Stimulated activated CD8-positive, alpha-beta memory T cell treated with anti-CD3 and anti-CD28 coated beads, Interleukin-7, amount 100 ng/mL, for 1 hour (primary cell): ENCODE measurements at places on chromosomes 12 and 14.

GRCh38 chr12:130519-130918, 64.0 kb downstream of the IQSEC3 start:
- no peak for DNase-seq

DNA sequence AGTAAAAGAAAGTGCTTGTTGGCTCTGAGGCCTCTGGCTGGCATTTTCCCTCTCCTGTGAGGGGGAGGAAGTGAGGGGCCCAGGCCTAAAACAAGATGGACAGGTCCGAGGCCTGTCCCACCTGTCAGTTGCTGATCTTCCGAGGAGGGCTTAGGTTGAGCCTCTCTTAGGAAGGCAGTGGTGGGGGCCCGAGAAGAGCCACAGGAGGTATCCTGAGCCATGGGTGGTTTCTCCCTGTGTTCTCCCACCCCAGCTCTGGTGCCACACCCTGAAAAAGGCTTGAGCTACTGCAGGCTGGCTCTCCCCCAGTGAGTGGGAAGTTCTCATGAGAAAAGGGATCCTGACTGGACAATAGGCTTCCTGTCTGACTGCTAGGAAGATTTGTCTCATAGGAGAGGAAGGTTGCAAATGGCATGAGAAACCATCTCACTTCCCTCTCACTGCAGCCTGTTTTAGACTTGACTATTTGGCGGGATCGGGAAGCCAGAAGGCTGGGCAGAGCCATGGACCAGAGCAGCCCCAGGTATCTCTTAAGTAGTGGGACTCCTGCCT, 72.1 kb upstream of the SRSF5 start:
- no peak for DNase-seq

- no peak for DNase-seq
These were observed 21.9 kb upstream of the MAP1LC3B2 start for GRCh38 chr12:116537101-116537904.

GRCh38 chr12:27101290-27101689, 18.9 kb upstream of the C12orf71 start:
- no peak for DNase-seq

GRCh38 chr12:85626001-85626783, 210.0 kb downstream of the RASSF9 start:
- DNase-seq: no peak

DNA sequence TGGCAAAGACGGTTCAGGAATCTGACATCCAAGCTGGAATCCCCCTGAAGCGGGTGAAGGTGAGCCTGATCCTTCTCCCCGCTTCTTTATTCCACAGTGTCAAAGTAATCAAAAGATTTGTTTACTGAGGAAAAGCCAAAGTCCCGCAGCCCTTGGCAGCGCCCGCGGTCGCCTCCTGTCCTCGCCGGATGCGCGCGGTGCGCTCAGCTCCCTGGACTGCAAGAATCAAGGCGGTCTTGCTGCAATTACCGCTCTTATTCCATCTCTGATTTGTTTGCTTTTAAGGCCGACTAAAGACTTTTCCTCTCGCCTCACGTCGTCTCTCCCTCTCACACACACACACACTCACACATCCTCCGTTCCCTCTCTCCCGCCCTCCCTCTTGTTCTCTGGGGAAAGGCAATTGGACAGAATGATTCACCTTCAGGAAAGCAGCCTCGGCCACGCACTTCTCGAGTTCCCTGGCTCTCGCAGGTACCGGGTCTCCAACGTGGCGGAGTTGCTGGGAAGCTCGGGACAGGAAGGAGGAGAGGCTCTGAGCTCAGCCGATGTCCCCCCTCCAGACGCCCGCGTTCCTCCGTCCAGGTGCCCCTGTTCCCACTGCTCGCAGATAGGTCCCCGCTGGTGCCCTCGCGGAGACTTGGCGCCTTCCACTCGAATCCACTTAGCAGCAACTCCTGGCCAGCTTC, 68.6 kb upstream of the USP15 start:
- DNase-seq: no peak

GRCh38 chr12:40145896-40146295, 40.0 kb upstream of the SLC2A13 start:
- no peak for DNase-seq

- DNase-seq: no peak
These were observed 43.2 kb downstream of the CCDC88C start for GRCh38 chr14:91374287-91374878.

DNA sequence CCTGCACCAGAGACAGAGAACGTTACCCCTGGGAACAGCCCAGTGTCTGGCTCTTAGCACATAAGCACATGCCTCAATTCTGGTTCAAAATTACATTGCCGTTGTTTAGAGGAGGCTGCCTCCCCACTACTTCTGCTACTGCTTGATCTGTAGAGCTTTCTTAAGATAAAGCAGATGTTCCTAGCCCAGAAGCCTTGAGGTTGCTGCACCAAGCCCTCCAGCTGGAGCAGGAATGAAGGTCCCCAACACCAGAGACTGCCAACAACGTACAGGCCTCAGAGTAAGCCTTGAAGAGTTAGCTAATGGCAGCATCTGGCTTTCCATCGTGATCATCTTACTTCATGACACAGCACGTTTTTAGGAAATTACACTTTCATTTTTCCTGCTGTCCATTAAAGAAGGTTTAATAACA, 34.7 kb upstream of the AMIGO2 start:
- no peak for DNase-seq

GRCh38 chr12:559208-559905, 99.6 kb downstream of the B4GALNT3 start:
- DNase-seq: no peak

DNA sequence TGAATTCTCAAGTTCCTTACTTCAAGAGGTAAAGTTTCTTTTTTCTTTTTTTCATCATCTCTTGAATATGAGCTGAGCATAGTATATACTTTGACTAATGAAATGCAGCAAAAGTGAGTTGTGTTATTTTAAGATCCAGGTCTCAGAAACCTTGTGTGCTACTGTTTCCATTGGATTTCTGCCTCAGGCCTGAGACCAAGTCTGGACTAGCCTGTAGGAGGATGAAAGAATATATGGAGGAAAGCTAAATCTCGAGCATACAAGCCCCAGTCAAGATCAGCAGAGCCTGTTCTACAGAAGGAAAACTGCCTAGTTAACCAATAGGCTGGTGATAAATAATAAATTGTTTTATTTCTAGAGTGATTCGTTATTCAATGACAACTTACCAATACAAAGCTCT, 652.5 kb downstream of the C12orf50 start:
- no peak for DNase-seq

- DNase-seq: no peak
These were observed 103.1 kb upstream of the PPM1H start for GRCh38 chr12:63037746-63038712.

DNA sequence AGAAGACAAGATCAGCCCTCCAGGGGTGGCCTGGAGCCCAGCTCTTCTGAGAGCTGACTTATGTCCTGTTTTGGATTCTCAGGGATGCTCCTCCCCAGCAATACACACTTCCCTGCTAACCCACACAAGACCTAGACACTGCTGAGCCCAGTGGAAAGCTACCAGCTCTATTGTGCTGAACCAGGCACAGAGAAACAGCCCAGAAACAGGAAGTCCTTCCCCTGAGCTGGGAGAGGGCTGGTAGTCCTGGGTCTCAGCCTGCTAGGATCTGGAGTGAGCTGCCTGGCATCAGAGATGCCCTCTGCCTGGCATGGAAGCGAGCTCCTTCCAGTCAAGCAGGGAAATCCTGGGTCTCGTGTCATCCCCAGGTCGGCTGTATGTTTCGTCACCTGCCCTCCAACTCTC, 1.2 kb upstream of the LAG3 start:
- DNase-seq: no peak

DNA sequence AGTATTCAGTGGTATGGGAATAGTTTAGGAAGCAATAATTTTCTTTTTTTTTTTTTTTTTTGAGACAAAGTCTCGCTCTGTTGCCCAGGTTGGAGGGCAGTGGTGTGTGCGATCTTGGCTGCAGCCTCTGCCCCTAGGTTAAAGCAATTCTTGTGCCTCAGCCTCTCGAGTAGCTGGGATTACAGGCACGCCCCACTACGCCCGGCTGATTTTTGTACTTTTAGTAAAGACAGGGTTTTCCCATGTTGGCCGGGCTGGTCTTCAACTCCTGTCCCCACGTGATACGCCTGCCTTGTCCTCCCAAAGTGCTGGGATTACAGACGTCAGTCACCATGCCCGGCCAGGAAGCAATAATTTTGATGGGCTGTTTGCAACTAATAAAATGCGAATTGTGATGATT, 62.1 kb downstream of the ATG14 start:
- DNase-seq: no peak

- no peak for DNase-seq
These were observed 125.0 kb downstream of the PTPN11 start for GRCh38 chr12:112543751-112544150.

GRCh38 chr12:113065126-113066007, 8.8 kb downstream of the DTX1 start:
- DNase-seq: no peak

GRCh38 chr12:124477107-124477915, 90.1 kb downstream of the NCOR2 start:
- no peak for DNase-seq

DNA sequence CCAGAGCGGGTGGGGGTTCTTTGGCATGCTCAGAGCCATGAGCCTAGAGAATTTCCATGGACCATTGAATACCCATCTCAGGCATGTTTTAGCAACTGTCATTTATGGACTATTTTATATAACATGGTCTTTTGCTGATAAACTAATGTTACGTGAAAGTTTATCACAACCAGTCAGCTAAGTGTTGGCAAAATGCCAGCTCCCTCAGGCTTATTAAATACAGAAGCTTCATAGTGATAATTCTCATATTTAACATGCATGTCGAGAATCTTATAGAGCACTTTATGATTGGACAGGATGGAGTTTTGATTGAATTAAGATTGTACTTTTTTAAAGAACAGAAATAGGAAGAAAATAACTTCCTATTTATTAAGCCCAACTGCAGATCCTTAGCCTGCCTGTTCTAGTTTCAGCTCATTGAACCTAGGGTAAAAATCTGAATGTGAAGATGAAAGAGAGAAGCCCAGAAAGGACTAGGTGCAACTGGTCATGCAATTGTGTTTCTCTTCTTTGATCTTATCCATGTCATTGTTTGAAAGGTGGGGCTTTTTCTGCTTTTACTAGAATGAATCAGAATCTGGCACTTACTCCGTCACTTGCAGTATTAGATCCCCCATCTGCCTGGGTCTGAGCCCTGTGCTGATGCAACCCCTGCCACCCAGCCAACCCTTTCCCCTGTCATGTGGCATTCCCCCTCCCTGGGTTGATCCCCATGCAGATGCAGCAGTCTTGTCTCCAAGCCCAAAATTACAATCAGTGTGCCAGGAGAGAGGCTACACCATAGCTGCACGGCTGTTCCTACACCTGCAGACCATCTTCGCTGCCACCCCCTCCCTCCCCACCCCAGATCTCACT, 134.6 kb upstream of the EVL start:
- no peak for DNase-seq

- DNase-seq: no peak
These were observed 11.6 kb upstream of the NEK9 start for GRCh38 chr14:75138492-75138891.

DNA sequence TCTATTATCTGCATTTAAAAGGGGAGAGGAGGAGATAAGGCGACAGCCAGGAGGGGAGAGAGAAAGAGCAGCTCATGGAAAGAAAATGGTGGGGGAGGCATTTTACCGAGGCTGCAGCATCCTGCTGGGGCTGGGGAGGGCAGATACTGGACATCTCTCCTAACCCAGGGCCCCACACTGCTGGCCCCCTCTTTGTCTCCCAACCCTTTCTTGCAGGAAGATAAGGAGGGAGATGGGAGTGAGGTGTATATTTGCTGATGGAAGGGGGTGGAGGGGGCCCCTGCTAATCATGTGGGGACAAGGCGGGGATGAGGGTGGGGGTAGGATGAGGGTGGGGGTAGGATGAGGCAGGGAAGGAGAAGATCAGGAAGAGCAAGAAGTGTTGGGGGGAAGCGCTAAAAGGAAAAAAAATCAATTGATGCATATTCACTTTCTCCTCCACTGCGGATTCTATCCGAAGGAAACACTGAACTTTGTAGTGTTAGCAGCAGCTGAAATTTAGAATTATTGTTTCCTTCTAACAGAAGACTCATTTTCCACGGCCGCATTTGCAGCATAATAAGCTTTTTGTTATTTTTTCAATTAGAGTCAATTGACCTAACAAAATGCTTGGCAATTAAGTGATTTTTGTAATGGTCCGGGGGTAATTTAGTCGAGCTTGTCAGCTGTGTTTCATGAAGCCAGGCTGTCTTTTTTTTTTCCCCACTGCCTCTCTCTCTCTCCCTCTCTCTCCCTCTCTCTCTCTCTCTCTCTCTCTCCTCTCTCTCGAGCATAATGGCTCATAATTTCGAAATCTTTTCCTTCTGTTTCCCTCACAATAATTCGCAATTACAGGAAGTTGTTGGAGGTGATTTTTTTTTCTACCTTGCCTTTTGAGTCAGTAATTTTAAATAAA, 1134.6 kb downstream of the BCL11B start:
- no peak for DNase-seq

- DNase-seq: no peak
These were observed 638.5 kb upstream of the FLRT2 start for GRCh38 chr14:84891404-84891803.

DNA sequence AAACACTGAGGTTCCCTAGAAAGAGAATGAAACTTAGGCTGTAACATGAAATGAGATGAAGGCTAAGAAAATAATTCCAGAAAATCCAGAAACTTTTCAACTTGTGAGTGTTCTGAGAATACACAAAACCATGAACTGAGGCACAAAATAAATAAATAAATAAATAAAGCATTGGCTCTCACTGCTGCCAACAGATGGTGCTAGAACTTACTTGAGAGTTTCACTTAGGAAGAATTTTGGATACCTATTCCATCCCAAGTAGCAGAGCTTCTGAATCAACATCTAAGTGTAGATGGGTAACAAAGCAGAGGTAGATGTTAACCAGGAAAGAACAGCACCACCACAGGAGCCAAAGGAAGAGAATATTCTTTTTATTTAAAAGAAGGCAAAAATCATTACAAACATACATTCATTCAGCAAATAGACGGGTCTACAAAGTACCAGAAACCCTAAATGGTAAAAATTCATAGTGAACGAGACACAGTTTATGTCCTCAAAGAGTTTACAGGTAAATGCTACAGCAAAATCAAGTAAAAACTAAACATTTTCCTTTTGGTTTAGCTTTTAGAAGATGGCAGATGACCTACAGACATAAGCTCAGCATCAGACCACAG, 16.7 kb downstream of the EPS8 start:
- no peak for DNase-seq

GRCh38 chr14:72128629-72129028, 196.4 kb downstream of the RGS6 start:
- DNase-seq: no peak

DNA sequence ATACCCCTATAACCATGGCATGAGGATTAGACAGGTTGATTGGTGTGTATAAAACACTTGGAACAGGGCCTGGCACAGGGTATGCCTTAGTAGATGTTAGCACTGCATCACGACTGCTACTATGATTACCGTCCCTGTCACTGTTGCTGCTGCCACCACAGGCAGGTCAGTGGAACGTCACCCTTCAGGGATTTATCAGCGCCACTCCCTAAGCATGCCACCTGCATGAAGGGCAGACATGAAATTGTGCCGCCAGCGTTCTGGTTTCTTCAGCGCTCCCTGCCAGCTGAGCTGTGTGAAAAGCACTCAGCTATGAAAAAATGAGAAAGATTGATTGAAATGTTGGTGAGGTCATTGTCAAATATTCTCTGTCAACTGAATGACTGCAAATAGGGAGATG, 477.0 kb downstream of the DPF3 start:
- no peak for DNase-seq
